ENCODE measurements at places on chromosomes 7 and 10.

- peak; percentile 93 for DNase-seq
These were observed 4.1 kb upstream of the TAS2R5 start for GRCh38 chr7:141785706-141786552.

DNA sequence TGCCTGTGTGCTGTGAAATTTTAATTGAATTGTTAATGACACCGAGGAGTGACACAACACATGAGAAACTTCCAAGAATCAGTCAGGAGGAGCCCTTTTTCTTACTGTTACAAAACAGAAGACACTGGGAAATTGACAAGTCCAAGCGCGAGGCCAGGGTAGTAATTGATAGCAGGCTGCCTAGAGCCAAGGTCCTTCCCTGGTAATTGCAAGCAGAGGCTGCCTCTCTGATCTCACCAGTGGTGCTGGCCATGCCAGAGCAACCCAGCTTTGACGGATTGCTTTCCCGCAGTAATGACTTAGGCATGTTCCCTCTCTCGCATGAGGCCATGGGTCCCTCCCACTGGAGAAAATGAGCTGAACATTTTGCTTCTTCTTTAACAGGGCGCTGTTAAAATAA lies 111.5 kb downstream of the LRMDA start:
- no peak for DNase-seq

DNA sequence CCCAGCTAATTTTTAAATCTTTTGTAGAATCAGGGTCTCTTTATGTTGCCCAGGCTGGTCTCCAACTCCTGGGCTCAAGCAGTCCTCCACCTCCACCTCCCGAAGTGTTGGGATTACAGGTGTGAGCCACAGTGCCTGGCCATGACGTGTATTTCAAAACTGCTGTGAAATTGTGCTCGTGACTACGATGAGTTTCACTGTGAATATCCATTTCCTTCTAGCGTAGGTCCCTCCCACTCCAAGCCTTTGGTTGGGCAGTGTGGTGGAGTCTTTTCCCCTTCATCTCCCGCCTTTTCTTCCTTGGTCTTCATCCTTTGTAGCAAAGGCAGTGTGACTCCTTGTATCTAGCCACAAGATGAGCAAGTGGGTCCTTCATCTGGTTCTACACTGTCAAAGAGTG lies 56.2 kb downstream of the CUL1 start:
- DNase-seq = no peak

GRCh38 chr7:95660023-95660434 lies 63.7 kb upstream of the PDK4 start:
- no peak for DNase-seq

GRCh38 chr7:83280671-83281070 lies 118.0 kb upstream of the PCLO start:
- DNase-seq = peak; percentile 92

GRCh38 chr10:14543046-14543903 lies 212.6 kb upstream of the FRMD4A start:
- DNase-seq = peak; percentile 6

- peak; percentile 68 for DNase-seq
These were observed 881 bp downstream of the C10orf67 start for GRCh38 chr10:23343591-23344240.

GRCh38 chr10:69736886-69737641 lies 64.6 kb upstream of the COL13A1 start:
- no peak for DNase-seq

GRCh38 chr7:7254908-7255307 lies 72.6 kb downstream of the C1GALT1 start:
- DNase-seq = no peak

- no peak for DNase-seq
These were observed 117.1 kb downstream of the SND1 start for GRCh38 chr7:127769137-127769536.

- no peak for DNase-seq
These were observed 11.0 kb upstream of the TRA2A start for GRCh38 chr7:23542752-23543151.

- DNase-seq = no peak
These were observed 23.2 kb upstream of the PDK4 start for GRCh38 chr7:95619517-95619916.

- DNase-seq = no peak
These were observed 124.3 kb downstream of the SKIDA1 start for GRCh38 chr10:21401196-21401595.

- no peak for DNase-seq
These were observed 35.3 kb downstream of the AGAP3 start for GRCh38 chr7:151121380-151122170.

GRCh38 chr10:61188691-61189090 lies 244.7 kb upstream of the RHOBTB1 start:
- no peak for DNase-seq

GRCh38 chr7:3250725-3251124 lies 50.3 kb upstream of the SDK1 start:
- DNase-seq = no peak

DNA sequence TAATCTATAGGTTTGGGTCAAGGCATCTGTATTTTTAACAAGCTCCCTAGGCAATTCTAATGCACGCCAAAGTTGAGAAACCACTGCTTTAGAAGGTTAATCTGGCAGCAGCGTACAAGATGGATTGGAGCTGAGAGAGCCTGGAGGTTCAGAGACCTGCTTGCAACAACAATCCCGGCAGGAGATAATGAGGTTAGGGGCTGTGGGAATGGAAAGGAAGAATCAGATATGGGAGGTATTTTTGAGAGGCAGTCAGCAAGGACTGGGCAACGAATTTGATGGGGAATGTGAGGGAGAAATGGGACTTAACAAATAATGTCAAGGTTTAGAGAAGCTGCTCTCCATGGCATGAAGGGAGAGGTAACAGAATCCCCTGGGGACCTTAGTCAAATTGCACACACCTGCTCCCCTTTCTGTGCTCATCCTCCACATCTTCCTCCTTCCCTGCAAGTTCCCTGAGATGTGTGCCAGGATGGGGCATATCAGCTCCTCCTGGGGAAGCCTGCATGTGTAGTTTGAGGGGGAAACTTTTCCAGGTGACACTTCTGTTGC lies 731.0 kb upstream of the GALNT17 start:
- DNase-seq = peak; percentile 26

- no peak for DNase-seq
These were observed 64.0 kb downstream of the TNS3 start for GRCh38 chr7:47517821-47518480.

DNA sequence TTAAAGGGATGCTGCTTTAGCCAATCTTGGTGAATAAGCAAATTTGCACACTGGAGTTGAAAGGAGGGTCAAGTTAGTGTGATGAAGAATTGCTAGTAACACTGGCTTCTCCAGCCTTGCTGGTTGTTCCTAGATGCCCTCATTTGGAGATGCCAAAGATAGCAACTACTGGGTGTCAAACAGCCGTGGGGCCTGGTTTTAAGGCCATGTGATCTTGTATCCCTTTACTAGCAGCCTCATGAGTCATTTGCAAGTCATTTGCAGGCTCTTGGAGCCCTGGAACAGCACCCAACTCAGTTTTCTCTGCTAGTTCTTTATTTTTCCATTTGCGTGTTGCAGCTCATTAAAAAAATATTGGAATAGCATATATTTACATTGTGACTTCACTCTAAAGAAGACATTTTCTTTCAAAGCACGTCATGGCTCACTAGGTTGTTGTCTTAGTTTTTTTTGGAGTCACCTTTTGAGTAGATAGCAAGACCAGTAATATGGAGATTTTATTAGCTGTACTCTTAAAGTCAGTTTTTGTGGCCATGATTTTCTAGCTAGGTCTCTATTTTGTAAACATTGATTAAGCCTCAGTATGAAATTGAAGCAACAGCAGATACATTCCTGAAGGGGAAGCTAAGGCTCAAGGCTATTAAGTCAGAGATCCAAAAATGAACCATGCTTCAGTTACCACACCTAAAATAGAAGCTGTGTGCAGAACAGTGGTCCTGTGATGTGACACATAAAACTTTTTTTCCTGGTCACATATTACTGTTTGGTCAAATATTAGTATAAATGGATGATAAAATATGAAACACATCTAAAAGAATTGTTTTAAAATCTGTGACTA lies 1.3 kb downstream of the LSMEM1 start:
- DNase-seq = peak; percentile 66

DNA sequence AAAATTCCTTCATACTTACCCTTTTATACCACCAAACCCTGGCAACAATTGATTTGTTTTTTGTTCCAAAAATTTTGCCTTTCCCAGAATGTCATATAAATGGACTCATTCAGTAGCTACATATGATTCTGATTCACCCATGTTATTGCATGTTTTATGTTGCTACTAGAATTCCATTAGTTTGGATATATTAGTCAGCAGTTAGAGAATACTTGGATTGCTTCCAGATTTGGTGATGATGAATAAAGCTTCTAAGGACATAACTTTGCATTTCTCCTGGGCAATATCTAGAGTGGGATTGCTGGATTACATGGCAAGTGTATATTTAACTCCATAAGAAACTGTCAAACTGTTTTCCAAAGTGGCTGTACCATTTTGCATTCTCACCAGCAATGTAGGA lies 806.9 kb downstream of the DNAJB9 start:
- no peak for DNase-seq

DNA sequence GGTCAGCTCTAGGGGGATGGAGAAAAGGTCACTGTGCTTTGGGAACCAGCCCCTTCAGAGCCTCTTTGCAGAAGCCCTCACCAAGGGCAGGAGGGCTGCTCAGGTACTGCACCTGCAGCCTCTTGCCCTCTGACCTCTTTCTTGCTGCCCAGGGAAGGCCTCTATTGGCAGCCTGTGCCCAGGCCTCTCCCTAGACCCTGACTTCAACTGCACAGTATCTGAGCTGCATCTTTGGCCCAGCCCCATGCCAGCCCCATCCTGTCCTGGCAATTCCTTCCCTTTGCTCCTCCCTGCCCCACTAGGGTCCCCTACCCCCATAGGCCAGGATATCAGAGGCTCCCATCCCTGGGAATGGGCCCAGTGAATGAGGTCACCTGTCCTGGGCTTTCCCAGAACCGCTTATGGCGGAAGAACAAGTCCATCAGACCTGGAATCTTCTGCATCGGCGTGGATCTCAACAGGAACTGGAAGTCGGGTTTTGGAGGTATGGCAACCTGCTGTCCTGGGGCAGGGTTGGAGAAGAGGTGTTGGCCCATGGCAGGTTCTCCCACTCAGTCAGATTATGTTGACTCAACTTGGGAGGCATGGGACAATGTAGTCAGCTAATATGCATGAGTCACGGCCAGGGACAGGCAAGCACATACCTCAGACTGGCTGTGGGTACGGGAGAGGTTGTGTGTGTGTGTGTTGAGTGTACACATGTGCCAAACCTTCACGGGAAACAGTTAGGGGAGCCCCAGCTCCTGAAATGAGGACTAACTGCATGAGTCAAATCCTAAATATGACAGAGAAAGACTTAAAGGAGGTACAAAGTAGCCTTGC lies 17.1 kb upstream of the CPA1 start:
- DNase-seq = no peak

GRCh38 chr7:82726038-82726800 lies 282.6 kb upstream of the CACNA2D1 start:
- DNase-seq = no peak

DNA sequence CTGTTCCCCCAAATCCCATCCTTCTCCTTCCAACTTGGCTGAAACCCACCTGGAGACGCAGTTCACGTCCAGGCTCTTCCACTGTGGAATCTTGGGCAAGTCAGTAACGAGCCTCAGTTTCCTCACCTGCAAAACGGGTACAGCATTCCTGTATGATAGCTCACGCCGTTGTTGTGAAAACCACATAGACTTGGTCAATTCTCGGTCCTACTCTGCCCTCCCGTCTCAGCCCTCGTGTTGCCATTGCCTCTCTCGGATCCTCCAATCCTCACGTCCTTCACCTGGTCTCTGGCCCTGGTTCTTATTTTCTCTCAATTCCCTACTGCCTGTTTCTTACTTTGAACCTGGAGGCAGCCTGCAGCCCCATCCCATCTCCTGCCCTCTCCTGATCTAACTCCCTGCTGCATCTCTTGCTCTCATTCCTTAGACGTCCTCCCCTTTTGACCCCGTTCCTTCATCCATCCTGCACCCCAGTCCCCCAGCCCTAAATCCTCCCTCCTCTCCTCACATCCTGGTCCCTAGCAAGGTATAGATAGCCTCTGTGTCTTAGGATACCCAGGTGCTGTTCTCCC lies 2.0 kb upstream of the MUC12 start:
- DNase-seq = no peak

DNA sequence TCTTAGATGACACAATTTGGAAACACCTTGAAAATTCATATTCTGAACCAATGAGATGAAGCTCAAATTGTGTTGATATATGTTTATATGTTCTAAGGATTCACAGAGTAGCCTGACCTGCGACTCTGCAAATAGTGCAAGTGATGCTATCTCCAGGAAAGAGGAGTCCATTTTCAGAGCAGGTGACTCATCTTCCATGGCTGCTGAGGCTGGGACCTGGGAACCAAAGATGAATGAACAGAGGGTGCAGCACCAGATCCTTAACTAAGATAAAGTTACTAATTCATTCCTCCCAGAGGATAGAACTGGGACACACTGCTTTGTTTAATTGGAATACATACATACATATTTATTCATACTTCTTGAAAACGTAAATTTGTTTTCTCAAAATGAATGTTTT lies 240.6 kb upstream of the SEMA3C start:
- no peak for DNase-seq

DNA sequence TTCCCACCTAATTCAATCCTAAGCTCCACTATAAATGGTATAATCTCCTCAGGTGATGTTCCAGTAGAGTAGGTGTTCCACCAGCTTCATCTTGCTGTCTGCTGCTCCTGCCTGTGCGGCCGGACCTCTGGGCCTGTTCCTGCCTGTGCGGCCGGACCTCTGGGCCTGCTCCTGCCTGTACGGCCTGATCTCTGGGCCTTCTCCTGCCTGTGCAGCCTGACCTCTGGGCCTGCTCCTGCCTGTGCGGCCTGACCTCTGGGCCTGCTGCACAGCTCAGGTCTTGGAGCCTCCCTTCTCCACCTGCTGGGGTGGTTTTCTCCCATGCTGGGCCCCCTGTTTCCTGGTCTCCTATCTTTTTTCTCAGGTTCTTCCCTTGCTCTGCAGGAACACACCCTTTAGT lies 117.8 kb downstream of the USP6NL start:
- DNase-seq = no peak

DNA sequence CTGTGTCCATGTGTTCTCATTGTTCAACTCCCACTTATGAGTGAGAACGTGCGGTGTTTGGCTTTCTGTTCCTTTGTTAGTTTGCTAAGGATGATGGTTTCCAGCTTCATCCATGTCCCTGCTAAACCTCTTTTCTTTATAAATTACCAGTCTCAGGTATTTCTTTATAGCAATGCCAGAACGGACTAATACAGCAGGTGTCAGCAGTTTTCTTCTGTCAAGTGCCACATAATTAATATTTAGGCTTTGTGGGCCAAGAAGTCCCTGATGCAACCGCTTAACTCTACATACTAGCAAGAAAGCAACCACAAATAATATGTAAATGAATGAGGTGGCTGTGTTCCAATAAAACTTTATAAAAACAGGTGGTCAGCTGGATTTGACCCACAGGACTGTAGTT lies 26.3 kb upstream of the C1QL3 start:
- DNase-seq = no peak

- DNase-seq = no peak
These were observed 29.9 kb downstream of the CFAP43 start for GRCh38 chr10:104202231-104202630.

- DNase-seq = no peak
These were observed 12.1 kb upstream of the CSTF2T start for GRCh38 chr10:51711519-51711891.
